ENCODE measurements at places on chromosomes 12 and 14.

- DNase-seq = no peak
These were observed 23.5 kb downstream of the APPL2 start for GRCh38 chr12:105212438-105212837.

- DNase-seq = no peak
These were observed 90.3 kb downstream of the ATP2B1 start for GRCh38 chr12:89618113-89618862.

DNA sequence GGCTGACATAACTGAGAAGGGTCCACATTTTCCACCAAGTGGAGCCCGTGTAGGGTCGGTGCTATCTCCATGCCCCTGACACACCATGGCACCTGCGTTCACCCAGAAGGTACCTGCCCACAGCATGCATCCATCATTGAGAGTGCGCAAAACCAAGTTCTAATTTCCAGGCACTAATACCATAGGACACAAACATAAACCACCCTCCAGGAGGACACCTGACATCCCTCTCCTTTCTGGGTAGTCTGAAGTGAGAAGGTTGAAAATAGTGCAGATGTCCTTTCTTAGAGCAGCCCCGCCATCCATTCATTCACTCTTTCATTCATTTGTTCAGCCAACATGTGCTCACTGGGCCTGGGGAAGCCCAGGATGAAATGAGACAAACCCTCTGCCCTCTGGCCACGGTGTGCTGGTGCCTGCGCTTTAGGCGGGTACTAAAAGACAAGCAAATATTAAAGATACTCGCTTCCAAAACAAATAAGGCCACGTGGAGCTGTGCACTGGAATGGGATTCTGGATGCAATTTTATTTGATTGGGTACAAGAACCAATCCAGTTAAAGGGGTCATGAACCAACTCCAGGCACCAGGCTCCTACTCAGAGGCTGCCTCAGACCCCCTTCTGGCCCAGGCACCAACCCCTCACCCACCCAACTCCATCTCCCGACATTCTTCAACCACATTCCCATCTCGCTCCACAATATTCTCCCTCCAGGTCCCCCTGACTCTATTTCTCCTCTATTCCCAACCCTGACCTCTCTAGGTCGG is 1.2 kb downstream of the TTC7B start:
- no peak for DNase-seq

DNA sequence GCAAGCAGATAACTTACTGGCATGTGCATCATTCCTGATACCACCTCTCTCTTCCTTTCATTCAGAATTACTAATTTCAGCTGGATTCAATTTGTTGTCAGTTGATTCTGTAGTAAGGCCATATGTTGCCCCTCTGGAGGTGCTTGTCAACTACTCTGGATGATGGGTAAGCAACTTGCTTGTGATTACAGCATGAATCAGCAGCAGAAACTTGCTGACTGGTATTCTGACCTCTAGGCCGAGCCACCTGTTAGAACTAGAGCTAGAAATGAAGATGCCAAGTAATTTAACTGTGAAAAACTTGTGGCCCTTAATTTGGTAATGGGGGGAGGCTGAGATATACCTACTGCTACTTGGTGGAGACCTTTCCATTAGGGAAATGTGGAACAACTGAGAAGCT is 5.1 kb downstream of the RNF10 start:
- no peak for DNase-seq

DNA sequence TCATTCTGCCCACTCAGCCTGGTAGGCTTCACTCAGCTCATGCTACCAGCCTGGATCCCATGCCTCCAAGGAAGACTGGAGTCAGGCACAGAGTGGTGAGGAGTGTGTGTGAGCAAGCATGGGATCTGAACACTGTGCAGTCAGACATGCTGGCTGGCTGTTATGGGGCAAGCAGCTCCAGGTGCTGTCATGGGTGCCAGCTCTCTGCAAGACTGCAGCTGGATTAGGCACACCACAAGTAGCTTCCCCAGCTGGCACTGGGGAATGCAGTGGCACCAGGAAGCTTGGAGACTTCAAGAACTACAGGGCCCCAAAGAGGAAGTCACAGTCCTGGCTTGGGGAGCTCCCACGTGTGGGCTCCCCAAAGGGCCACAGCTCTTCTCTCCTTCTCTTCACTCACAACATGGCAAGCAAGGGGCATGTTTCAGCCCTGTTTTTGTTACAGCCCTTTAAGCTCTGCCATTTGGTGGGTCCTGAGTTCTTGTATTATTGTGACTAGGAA is 202.5 kb downstream of the VRK1 start:
- no peak for DNase-seq

GRCh38 chr14:89422181-89422951 is 5.3 kb upstream of the FOXN3 start:
- DNase-seq = no peak

DNA sequence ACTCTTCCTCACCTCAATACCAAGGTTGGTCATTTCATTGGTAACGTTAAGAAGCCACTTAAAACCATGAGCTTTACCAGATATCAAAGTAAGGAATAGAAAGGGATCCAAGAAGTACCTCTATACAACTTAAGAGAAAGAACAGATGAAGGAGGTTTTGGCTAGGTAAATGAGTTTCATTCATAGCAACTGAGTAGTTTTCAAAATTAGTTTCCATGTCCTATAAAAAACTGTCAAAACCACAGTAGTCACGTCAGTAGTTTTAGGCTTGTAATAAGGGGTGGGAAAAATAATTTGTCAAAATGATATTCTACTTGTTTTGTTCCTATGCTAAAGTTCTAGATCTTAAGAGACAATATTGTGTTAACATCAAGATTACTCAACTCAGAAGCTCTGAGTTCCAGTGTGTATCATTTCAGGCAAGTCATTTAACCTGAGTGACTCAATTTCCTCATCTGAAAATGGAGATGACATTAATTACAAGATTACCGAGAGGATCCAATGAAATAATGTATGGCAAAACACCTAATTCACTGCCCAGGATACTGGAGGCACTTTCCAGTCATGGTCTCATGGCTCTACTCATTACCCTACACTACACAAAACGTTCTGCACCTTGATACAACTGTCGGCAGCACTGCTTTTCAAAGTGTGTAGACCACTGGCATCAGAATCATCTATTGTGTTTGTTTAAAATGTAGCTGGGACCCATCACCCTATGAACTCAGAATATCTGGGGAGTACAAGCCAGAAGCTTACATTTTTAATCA is 24.1 kb upstream of the SLC6A13 start:
- no peak for DNase-seq

DNA sequence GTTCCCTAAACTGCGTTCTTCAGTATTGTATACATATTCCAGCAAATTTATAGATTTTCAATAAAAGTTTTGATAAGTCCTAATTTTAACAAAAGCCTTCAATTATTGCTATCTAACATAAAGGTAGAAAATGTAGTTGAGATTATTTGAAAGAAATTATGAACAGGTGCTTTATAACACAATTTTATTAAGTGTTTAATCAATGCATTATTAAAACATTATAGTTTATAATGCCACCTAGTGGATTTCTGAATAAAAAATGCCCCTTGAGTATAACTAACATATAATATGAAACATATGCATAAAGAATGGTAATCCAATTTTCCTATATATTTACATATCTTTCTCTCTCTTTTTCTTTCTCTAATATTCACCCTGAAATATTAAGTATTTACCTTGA is 515.3 kb downstream of the SLC6A15 start:
- no peak for DNase-seq

DNA sequence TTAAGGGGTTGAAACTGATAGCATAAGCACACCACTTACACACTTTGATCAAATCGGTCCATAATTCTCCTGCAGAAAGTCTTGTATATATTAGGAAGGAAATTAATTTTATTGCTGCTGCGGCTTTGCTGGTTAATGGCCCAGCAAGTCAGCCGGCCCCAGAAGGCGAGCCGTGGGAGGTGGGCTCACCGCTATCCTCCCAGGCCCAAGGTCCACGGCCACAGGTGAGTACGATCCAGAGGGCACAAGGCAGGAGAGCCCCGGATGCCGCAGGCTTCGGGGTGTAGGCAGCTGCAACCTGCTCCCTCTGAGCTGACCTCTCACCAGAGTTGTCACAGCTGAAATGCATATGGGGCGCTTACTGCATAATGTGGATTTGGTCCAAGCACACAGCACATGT is 165.7 kb downstream of the TBX5 start:
- no peak for DNase-seq

DNA sequence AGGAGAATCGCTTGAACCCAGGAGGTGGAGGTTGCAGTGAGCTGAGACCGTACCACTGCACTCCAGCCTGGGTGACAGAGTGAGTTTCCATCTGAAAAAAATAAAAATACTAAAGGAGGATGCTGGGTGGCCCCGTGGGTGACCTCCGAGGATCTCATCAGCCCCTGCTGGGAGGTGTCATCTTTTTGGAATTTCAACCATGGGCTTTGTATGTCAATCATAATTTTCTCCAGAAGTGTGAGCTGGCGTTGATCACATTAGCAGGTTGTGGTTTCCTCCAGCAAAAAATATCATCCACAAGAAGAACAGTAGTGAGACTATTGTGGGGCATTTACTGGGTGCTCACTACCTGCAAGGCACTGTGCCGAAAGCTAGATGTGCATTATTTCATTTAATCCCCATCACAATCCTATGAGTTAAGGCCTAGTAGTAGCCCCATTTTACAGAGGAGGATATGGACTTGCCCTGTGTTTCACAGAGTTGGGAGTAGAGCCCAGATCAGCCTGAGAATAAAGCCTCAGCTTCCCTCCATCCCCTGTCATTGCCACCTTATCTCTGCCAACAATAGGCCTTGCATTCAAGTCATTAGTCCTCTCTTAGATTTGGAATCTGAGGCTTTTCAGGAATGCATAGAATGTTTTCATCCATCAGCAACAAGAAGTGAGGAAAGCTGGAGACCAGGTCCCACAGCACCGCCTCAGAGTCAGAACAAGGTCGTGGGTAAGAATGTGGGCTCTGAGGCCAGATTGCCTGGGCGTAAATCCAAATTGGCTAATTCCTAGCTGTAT is 39.8 kb downstream of the SVOP start:
- DNase-seq = no peak

DNA sequence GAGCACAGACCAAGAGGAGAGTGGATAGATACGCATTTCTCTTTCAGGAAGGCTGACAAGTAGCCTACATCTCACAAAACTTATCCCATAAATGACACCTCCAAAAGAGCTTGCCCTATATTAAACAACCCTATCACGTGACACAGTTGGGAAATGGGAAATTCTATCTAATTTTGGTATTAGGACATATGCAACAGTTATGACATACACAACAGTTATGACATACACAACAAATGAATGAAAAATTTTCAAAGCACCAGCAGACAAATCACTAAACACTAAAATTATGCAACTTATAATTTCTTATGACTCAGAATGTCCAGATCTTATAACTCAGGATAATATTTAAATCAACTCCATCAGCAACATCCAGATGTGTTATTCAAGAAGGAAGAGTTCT is 54.1 kb downstream of the DUSP16 start:
- no peak for DNase-seq

DNA sequence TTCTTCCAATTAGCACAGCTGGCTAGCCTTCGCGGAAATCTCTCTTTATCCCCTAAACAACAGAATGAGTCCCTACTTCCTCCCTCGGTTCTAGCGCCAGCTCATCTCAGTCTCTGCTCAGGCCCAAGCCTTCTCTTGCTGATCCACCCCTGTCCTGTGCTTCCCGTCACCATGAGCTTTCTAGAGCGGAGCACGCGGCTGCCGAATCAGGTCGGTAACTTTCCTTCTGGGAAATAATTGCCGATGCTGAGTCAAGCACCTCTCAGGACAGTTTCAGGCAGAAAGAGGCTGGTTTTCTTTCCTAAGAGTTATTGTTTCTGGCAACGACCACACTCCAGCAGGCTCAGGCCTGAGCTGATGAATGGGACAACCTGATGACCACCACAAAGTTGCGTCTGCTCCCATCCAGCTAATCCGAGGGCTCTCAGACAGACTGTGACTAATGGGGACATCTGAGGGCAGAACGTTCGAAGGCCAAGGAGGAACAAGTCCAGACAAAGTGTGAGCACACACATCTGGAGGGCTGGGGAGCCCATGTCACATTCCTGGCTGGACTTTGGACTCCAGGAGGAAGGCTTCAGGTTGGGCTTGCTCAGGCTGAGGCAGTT is 13.6 kb upstream of the GPR68 start:
- DNase-seq = no peak

GRCh38 chr12:104695453-104696148 is 238.9 kb downstream of the CHST11 start:
- DNase-seq = peak; percentile 87
